ENCODE measurements at places on chromosomes 12 and 14.

GRCh38 chr14:75513911-75514672 is 8.2 kb upstream of the BATF start:
- no peak for DNase-seq

DNA sequence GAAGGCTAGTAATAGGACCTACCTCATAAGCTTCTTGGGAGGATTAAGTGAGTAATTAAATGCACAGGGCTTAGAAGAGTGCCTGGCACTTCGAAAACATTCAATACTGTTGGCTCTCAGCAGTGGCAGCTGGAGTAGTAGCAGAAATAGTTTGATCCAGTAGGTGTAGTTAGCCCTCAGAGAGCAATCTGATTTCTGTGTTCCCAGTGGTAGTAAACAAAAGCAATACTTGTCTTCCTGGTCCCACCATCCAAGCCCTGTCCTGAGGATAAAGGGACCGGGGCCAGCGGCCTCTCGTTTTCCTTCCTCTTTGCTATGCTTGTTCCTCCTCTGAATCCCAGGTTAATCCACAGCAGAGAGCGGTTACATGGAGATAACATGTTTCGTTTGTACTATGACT is 131.6 kb downstream of the SAMD4A start:
- no peak for DNase-seq

DNA sequence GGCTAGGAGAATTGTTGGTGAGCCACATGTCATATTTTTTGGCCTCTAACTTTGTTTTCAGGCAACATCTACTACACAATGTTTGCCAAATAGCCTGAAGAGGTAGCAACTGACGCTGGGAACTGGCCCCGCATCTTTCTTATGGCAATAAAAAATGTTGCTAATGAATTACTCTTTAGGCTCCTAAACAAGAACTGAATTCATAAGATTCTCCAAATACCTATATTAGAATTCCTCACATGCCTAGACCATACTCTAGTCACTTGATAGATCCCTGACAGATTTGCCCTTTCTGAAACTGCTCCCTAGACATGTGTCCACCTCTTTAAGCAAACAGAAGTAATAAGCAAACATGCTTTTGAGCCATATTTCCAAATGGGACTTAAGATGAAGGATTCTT is 209.0 kb upstream of the ATXN7L3B start:
- DNase-seq: no peak

GRCh38 chr12:31023271-31023724 is 50.4 kb upstream of the DDX11 start:
- no peak for DNase-seq

- no peak for DNase-seq
Measured at GRCh38 chr14:64467566-64467965, 2.3 kb downstream of the AKAP5 start.

- DNase-seq: no peak
Measured at GRCh38 chr12:106249411-106250135, 1.8 kb upstream of the CKAP4 start.

All from NCI-H510A treated with DMSO at 0.1 percent for 48 hours (cell line).